Omental fat pad (tissue), 4 donors: ENCODE measurements at places on chromosomes 5 and 9. TPM values are rescaled to one million over a fixed set of nuclear protein-coding genes. Genes with fewer than 3 reads are reported as not detected.

Gene SELENOP
- 1,019 TPM for total RNA-seq

Gene SH3TC2
- total RNA-seq, result 2.5 TPM

DNA sequence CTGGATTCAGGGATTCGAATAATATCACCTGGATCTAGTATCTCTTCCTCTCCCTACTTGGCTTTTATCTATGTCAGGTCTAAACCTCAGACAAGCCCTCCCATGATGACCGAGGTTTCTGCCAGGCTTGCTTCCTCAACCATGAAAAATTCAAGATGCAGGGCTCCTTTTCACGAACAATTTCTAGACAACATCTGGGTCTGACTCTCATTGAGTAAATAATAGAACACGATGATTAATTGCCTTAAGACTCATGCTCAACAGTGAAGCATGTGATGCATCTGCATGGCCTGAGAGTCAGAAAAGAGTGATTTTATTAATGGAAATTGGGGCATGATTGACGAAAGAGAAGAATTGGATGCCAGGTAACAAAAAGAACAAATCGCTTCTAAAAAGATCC, 277.2 kb upstream of the ZNF608 start:
- DNase-seq, result no peak

DNA sequence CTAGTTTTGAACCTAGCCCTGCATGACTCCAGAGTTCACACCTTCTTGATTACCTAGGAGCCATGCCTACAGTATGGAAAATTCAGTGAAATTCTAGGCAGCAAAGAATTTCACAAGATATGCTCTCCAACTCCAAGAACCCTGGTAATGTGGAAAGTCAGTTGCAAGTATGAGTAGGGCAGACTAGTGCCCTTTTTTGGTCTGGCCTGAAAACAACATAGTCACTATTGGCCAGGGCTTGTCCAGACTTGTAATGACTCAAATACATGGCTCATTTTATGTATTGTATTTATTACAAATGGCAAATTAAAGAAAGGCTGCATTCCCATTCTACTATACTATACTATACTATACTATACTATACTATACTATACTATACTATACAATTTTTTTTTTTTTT, 160.4 kb downstream of the ESM1 start:
- DNase-seq, result no peak

- no peak for DNase-seq
These were observed 4.4 kb downstream of the IL9 start for GRCh38 chr5:135891268-135891667.

DNA sequence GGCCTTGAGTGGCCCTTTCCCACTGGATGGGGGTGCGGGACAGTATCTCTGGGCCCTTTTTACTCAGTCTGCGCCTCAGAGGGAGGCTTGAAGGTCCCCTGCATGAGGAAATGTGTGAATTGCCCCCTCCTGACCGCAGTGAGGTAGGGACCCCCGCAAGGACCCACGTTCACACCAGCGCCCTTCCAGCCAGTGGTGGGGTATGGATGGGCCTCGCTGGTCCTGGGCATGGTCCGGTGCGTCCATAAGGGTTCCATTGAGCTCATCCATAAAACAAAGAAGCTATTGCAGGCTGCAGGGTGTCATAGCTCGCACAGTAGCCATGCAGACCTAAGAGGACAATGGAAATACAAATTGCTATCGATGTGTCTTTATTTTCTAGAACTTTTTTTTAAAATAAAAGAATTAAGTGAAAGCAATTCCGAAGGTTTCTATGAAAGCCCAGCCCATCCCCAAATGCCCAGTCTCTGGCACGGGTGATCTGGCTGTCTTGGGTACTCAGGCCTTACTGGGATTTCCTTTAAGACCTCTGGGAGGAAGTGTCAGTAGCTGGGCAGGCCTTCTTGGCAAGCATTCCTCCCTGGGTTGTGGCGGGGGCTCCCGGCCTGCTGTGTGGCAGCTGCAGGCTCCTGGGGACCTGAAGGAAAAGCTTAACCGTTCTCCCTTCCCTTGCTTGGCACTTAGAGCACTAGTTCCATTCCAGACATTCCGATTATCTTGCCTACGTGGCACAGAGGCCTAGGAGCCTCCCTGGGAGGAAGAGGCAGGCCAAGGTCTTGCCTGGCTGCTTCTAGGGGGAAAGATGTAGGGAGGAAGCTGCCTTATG, 1.5 kb upstream of the SEMA5A start:
- DNase-seq, result no peak

GRCh38 chr9:5186416-5187169, 1.2 kb upstream of the INSL6 start:
- no peak for DNase-seq

GRCh38 chr5:142680605-142681259, 5.2 kb downstream of the FGF1 start:
- no peak for DNase-seq

- DNase-seq, result no peak
These were observed 28.3 kb downstream of the TPD52L3 start for GRCh38 chr9:6356441-6356840.

DNA sequence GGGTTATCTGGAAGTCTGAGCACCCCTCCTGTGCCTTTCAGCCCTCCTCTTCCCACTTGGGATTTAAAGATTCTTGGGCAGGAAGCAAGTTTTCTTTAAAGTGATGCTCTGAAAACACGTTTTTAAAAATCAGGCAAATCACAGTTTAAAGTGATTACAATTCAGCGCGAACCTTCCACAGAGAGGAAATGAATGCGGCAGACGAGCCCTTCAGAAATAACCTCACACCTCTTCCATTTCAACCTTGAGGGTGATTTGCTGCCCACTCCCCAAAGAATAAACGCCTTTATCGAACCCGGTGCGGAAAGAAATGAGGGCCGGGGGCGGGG, 2.3 kb upstream of the EFNA5 start:
- no peak for DNase-seq

DNA sequence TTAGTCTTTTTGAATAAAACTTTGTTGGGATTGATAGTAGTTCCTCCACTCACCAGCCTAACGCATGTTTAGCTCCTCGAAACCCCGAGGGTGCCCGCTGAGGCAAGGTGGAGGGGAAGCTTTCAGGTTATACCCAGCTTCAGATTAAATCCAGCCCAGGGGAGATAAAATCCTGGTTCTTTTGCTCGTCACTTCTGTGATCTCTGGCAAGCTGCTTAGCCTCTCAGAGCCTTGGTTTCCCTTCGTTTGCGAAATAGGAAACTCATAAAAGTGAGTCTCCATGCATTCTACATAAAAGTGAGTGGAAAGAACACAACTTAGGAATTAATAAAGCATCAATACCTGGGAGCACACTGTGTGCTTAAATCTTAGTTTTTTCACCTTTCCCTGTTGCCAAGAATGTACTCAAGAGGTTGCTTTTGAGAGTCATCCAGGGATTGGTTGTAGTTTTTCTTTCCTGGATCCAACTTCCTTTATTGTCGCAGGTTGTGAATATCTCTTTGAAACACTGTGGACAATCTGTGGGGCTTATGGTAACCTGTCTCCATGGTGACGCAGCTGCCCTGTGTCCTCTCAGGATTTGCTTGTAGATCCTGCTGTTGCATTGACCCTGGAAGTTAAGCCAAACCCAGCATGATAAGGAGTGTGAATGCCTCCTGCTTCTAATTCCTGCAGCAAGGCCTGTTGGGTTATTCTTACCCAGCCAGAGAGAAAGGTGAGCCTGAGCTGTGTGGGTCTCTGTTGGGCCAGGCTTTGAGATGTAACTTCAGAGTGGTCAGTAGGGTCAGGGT, 2.0 kb downstream of the GALNT12 start:
- no peak for DNase-seq
